ENCODE measurements at places on chromosomes 12 and 14. TPM values are rescaled to one million over a fixed set of nuclear protein-coding genes. Genes with fewer than 3 reads are reported as not detected.

DNA sequence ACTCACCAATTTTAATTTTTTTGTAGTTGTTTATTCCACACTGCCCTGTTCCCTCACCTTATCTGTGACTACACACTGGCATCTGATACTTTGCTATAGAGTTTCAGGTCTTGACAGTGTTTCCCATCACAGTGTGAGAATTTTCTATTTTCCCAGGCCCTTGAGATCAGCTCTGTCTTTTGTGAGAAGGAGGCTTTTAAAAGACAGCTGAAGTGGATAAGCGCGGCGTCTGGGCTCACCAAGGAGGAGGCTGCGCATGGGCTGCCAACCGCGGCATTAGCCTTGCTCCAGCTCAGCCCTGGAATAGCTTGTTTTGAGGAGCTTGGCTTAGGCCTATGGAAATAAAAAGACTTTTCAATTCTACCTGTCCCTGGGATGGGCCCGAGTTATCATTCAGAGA, 181.3 kb downstream of the RMST start:
- no peak for DNase-seq

GRCh38 chr14:24378981-24379906, 11.3 kb downstream of the NFATC4 start:
- DNase-seq, result no peak

- peak; percentile 81 for DNase-seq
These were observed 833 bp upstream of the BHLHE41 start for GRCh38 chr12:26125400-26126339.

- no peak for DNase-seq
These were observed 3.7 kb downstream of the MYO1A start for GRCh38 chr12:57046086-57046791.

DNA sequence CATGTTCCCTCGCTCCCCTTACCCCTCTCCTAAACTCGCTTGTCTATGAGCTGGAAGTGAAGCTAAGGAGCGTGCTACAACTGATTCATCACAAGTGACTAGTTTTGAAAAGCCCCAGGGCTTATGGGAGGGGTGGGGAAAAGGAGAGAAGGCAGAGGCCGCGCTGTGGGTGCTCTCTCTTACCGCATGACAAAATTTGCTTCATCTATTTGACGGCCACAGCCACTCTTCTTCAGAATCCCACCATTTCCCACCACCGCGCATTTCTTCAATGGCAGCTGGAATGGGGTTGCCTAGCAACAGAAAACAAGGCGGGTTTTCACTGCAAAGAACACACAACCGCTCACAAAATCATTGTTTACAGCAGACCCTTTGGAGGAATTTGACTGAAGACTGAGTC, 79.4 kb downstream of the ST8SIA1 start:
- DNase-seq, result no peak

GRCh38 chr14:60245380-60246177, 3.4 kb upstream of the PPM1A start:
- DNase-seq, result no peak

DNA sequence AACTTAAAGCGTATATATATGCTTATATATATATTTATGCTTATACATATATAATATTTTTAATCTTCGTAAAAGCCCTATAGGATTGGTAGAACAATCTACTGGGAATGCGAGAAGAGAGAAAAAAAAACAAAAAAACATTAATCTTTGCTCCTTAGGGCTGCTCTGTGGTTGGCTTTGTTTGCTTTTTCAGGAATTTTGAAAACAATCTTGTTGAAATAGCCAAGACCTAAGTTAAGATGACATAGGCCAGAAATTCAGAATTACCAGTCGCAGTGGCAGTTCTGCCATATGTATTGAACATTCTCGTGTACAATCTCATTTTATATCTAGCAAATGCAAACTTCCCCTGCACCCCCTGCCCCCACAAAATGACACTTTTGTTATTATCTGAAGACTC, 699 bp downstream of the KLRF2 start:
- DNase-seq, result no peak

The PLCZ1 gene
- polyA plus RNA-seq, result not detected

GRCh38 chr12:180445-180844, 33.5 kb downstream of the SLC6A12 start:
- no peak for DNase-seq

The CLEC2A gene
- not detected for polyA plus RNA-seq

The LRP1-AS gene
- not detected for polyA plus RNA-seq

- DNase-seq, result no peak
These were observed 224.2 kb downstream of the RAD51B start for GRCh38 chr14:68043752-68044151.

DNA sequence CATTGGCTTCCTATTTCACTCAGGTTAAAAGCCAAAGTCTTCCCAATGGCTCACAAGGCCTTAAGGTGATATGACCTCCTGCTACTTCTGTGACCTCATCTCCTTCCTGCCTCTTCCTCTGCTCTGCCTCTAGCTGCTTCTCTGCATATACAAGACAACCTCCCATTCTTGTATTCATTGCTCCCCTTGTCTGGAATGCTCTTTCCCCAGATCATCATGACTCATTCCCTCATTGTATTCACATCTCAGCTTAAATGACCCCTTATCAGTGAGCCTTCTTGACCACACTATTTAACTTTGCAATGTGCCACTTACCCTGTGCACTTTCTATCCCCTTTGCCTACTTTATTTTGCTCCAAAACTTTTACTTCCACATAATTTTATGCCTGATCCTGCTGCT, 90.2 kb downstream of the PPP1R12A start:
- peak; percentile 8 for DNase-seq

Data from A549 (cell line).